Kidney (tissue), 22 donors: ENCODE measurements at places on chromosomes 13 and 19. TPM values are rescaled to one million over a fixed set of nuclear protein-coding genes. Genes with fewer than 3 reads are reported as not detected.

The PSG7 gene
- not detected for total RNA-seq

The TMEM38A gene
- total RNA-seq: 5.8 TPM

The SIAH3 gene
- 0.03 TPM for total RNA-seq

The PRR19 gene
- total RNA-seq: 0.47 TPM

The KIR2DL3 gene
- total RNA-seq: 0.25 TPM

The RASGRP4 gene
- 3.6 TPM for total RNA-seq

The TBXA2R gene
- 6.7 TPM for total RNA-seq

The URAD gene
- not detected for total RNA-seq

The MARK4 gene
- total RNA-seq: 29.7 TPM

The HPN gene
- 134 TPM for total RNA-seq

The STAP2 gene
- total RNA-seq: 32.3 TPM

The ZNF724 gene
- 3.1 TPM for total RNA-seq

The ZNF763 gene
- 9.8 TPM for total RNA-seq

The CD320 gene
- total RNA-seq: 26.1 TPM

The SIGLECL1 gene
- total RNA-seq: not detected

The C13orf46 gene
- 1.1 TPM for total RNA-seq

The REX1BD gene
- 56.9 TPM for total RNA-seq

The RAD23A gene
- total RNA-seq: 79.2 TPM

The RFPL4AL1 gene
- total RNA-seq: not detected

The ARID3A gene
- total RNA-seq: 16.9 TPM

The PRDX2 gene
- total RNA-seq: 171 TPM

The MBD3L3 gene
- total RNA-seq: not detected

The WDR87 gene
- not detected for total RNA-seq

The SPRED3 gene
- 8.7 TPM for total RNA-seq

The PET100 gene
- 112 TPM for total RNA-seq

The SPRYD7 gene
- total RNA-seq: 6.6 TPM

The POMP gene
- total RNA-seq: 59.0 TPM

The PRR36 gene
- 4.2 TPM for total RNA-seq

The SNAPC2 gene
- total RNA-seq: 18.4 TPM

The IQCN gene
- 6.3 TPM for total RNA-seq

The CLIP3 gene
- total RNA-seq: 10.3 TPM

The FBXO17 gene
- total RNA-seq: 32.3 TPM

The GTPBP3 gene
- 20.4 TPM for total RNA-seq

The PSG11 gene
- not detected for total RNA-seq

The CD70 gene
- 0.76 TPM for total RNA-seq

The OLFM2 gene
- total RNA-seq: 2.1 TPM

The PTGER1 gene
- 19.0 TPM for total RNA-seq
